Endothelial cell of umbilical vein (primary cell): ENCODE measurements at places on chromosomes 2 and 18. TPM values are rescaled to one million over a fixed set of nuclear protein-coding genes. Genes with fewer than 3 reads are reported as not detected.

Gene ALPG
- total RNA-seq: not detected in 2 replicates

Gene ADI1
- 42.6 and 49.7 TPM in 2 replicates for total RNA-seq

Gene SLC40A1
- total RNA-seq: 5.7 and 8.5 TPM in 2 replicates

Gene SPAG16
- 7.4 and 7.7 TPM in 2 replicates for total RNA-seq

Gene ACMSD
- total RNA-seq: not detected in 2 replicates

Gene SLC9A4
- total RNA-seq: 0.07 TPM in 1 of 2 replicates, not detected in the other

DNA sequence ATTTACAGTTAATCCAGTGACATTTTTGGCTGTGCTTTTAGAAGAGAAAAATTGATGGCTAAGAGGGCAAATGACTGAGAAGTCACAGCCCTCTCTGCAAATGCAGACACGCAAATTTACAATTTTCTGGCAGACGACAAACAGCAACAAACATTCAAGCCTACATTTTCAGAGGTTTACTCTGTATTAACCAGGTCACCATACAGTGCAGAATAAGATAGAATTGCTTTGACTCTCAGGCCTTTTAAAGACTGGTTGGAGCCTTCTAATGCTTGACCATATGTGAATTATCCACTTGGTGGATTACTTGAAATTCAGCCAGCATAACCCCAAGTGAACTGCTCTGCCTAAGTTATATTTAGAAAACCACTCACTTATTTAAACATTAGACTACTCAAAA lies 280.9 kb upstream of the STON1 start:
- no peaks in the 10 kb centered on the region for H3K27me3 ChIP-seq
- peak overlapping the region; percentile 87 for H3K27ac ChIP-seq
- H3K4me1 ChIP-seq: peaks cover 20% of the 10 kb centered on the region
- no peak for DNase-seq
- no peak overlapping the region for H3K4me3 ChIP-seq

GRCh38 chr2:169664978-169665930 lies 29.0 kb downstream of the CFAP210 start:
- peak; percentile 21 for DNase-seq
- H3K4me3 ChIP-seq: no peak overlapping the region
- no peak overlapping the region for H3K27ac ChIP-seq
- no peaks in the 10 kb centered on the region for H3K4me1 ChIP-seq
- H3K36me3 ChIP-seq: no peaks in the 10 kb centered on the region
- H3K27me3 ChIP-seq: peaks cover 8% of the 10 kb centered on the region

GRCh38 chr2:156333274-156333950 lies 891 bp upstream of the NR4A2 start:
- H3K4me1 ChIP-seq: peaks cover 14% of the 10 kb centered on the region
- DNase-seq: no peak
- peaks cover 3% of the 10 kb centered on the region for H3K27me3 ChIP-seq
- no peaks in the 10 kb centered on the region for H3K36me3 ChIP-seq
- H3K4me3 ChIP-seq: peak overlapping the region; percentile 72

DNA sequence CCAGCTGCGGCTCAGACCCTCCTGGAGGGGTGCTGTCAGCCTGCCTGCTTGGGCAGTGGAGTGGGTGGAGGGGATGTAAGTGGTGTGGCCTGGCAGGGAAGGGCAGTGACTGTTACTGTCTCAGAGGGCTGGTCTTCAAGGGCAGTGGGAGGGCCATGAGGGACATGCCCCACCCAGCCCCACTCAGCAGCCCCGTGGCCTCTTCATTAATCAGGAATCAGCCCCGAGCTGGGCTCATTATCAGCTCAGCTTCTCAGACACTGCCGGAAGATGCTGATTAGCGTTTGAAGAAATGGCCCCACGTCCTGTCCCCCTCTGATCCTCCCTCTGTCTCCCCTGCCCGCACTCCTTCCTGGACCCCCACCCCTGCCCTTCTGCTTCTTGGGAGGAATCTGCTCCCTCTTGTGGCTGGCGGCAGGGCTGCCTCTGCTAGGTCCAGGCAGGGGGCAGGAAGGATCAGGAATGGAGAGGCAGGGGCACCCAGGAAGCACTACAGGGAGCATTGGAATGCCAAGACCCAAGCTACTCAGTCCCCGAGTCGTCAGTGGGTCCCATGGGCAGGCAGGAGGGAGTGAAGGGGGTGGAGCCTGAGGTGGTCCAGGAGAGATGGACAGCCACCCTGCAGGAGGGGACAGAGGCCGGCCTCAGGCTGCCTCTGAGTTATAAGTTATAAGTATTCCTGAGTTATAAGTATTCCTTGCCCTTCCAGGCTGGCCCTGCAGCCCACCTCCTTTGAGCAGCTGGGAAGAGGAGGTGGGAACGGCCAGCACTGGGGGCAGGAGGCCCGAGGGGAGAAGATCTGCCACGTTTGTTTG lies 7.0 kb downstream of the ASIC4 start:
- DNase-seq: no peak
- no peaks in the 10 kb centered on the region for H3K36me3 ChIP-seq
- H3K4me1 ChIP-seq: no peaks in the 10 kb centered on the region
- peaks cover 66% of the 10 kb centered on the region for H3K27me3 ChIP-seq

DNA sequence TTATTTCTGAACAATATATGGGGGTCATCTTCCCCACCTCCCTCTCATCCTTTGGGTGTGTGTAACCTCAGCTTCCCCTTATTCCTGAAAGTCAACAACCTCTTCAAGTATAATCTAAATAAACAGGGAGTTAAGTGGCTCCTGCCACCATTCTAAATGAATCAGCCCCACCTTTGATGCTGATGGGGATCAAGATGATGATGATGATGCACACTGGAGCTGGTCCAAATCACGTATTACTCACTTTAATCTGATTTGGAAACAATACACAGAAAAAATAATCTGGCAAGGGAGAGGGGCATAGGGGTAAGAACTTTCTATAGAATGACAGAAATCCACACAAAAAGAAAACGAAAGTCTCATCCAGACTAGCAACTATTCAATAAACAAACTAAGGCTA lies 7.1 kb downstream of the ACVR1 start:
- DNase-seq: peak; percentile 45
- H3K27me3 ChIP-seq: no peaks in the 10 kb centered on the region
- peaks cover 25% of the 10 kb centered on the region for H3K4me1 ChIP-seq
- no peak overlapping the region for H3K4me3 ChIP-seq

GRCh38 chr2:45332094-45332493 lies 279.0 kb downstream of the SRBD1 start:
- H3K27me3 ChIP-seq: no peaks in the 10 kb centered on the region
- H3K27ac ChIP-seq: no peak overlapping the region
- peaks cover 10% of the 10 kb centered on the region for H3K4me1 ChIP-seq
- no peak overlapping the region for H3K4me3 ChIP-seq
- no peaks in the 10 kb centered on the region for H3K36me3 ChIP-seq
- DNase-seq: no peak

- peak; percentile 69 for DNase-seq
- H3K27ac ChIP-seq: no peak overlapping the region
- H3K27me3 ChIP-seq: no peaks in the 10 kb centered on the region
- H3K36me3 ChIP-seq: no peaks in the 10 kb centered on the region
Observed at GRCh38 chr2:26770986-26771586, 7.0 kb downstream of the SLC35F6 start.

- no peaks in the 10 kb centered on the region for H3K27me3 ChIP-seq
- no peaks in the 10 kb centered on the region for H3K4me1 ChIP-seq
- no peak overlapping the region for H3K27ac ChIP-seq
- no peak overlapping the region for H3K4me3 ChIP-seq
- no peak for DNase-seq
Observed at GRCh38 chr2:2933426-2933825, 444.2 kb downstream of the EIPR1 start.

DNA sequence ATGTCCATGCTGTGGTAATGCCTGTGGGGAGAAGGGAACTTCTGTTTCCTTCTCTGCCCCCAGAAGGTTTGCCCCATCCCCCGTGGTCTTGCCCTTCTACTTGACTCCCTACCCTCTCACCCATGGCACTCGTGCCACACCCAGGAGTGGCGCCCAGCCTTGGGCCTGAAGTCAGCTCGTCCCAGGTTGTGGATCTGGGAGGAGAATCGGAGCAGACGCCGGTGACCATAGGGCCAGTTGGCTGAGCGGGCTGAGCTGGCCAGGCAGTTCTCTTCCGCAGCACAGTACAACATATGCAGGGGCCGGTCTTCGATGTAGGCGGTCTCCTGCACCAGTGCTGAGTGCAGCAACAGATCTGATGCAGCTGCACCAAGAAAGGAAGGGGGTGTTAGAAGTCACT lies 4.7 kb downstream of the HTRA2 start:
- no peaks in the 10 kb centered on the region for H3K36me3 ChIP-seq
- peaks cover 11% of the 10 kb centered on the region for H3K27me3 ChIP-seq
- H3K4me3 ChIP-seq: no peak overlapping the region
- H3K27ac ChIP-seq: no peak overlapping the region
- no peak for DNase-seq
- peaks cover 10% of the 10 kb centered on the region for H3K4me1 ChIP-seq

- no peaks in the 10 kb centered on the region for H3K36me3 ChIP-seq
- H3K27ac ChIP-seq: no peak overlapping the region
- H3K27me3 ChIP-seq: no peaks in the 10 kb centered on the region
- peaks cover 16% of the 10 kb centered on the region for H3K4me1 ChIP-seq
- no peak overlapping the region for H3K4me3 ChIP-seq
- DNase-seq: peak; percentile 27
Observed at GRCh38 chr2:231640241-231640640, 47.6 kb downstream of the TEX44 start.

- no peak for DNase-seq
- H3K27ac ChIP-seq: no peak overlapping the region
- no peaks in the 10 kb centered on the region for H3K27me3 ChIP-seq
- no peaks in the 10 kb centered on the region for H3K36me3 ChIP-seq
Observed at GRCh38 chr2:165623783-165624469, 154.4 kb downstream of the CSRNP3 start.

- no peaks in the 10 kb centered on the region for H3K4me1 ChIP-seq
- H3K27me3 ChIP-seq: no peaks in the 10 kb centered on the region
- no peak for DNase-seq
Observed at GRCh38 chr18:65808759-65809158, 57.9 kb downstream of the CDH7 start.

DNA sequence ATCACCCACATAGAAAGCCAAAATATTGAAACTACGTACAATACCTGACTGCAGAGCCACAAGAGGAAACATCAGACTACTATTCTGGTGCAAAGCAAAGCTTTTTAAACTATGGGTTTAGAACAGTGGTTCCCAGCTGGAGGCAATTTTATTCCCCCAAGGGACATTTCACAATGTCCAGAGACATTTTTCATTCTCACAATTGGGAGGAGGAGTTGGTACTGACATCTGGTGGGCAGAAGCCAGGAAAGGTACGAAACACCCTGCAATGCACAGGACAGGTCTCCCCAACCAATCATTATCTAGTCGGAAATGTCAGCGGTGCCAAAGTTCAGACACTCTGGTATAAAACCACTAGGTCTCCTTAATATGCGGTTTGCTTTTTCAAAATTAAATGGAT lies 88.4 kb upstream of the ARL5A start:
- H3K27ac ChIP-seq: no peak overlapping the region
- H3K4me3 ChIP-seq: no peak overlapping the region

DNA sequence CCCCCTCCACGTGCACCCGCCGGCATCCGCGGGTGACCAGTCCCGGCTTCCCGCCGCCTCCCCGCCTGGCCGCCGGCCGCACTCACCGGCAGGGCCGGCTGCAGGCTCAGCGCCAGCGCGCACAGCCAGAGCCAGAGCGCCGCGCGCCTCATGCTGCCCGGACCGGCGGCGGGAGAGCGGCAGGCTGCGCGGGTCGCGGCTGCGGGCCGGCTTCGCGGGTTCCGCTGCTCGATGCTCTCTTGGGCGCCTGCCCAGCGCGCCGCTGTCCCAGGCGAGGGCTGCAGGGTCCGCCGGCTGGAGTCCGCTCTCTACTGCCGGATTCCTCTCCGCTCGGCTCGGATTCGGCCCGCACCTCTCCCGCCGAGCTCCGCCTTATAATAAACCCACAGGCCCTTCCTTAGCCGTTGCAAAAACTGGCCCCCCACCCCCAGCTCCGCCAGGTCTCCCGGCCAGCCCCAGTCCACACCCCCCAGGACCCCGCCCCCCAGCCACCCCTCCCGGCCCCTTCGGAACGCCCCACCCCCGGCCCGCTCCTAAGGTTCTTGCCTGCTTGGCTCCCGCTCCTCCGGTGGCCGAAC lies at the start of gene SDC1:
TSS of gene SDC1 (minus strand) at position 415 of the 578 bp plus-strand sequence. CDS start at position 152, 263 bp downstream.
- no peak within 1 kb of the TSS for H3K27ac ChIP-seq
- H3K27me3 ChIP-seq: peaks cover 15% of the 10 kb centered on the region
- peaks cover 6% of the 10 kb centered on the region for H3K4me1 ChIP-seq
- no peaks in the 10 kb centered on the region for H3K36me3 ChIP-seq
- DNase-seq: peak; percentile 47
- H3K4me3 ChIP-seq: peak within 1 kb of the TSS; percentile 45

DNA sequence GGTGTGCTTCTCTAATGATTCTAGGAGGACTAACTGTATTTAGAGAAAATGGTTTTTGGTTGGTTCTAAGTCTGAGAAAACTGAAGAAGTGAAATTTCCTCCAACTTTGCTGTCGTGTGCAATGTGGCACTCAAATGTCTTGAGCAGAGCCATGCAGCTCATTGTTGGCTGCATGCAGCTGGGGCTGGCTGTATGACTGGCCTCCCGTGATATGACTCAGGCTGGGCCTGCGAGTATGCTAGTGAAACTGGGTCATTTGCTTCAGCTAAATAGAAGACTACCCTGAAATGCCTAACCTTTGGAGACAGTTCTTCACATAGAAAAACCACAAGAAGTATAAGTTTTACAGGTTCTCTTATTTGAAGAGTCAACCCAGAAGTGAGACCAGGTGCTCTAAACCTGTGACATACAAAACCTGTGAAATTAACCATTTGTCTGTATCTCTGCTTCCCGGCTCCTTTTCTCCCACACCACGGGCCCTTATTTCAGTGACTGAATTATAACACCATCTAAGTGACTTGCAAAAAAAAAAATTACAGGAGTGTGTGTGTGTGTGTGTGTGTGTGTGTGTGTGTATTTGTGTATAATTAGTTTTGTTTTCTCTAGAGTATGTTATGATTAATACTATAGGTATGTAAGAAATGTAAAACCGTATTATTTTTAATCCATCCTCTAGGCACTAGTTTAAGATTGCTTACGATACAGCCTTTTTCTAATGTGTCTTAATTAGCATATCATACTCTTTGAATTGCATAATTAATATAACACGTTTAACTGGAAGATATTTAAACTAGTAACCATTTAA lies 15.9 kb downstream of the POLI start:
- H3K4me1 ChIP-seq: peaks cover 3% of the 10 kb centered on the region
- DNase-seq: peak; percentile 21

DNA sequence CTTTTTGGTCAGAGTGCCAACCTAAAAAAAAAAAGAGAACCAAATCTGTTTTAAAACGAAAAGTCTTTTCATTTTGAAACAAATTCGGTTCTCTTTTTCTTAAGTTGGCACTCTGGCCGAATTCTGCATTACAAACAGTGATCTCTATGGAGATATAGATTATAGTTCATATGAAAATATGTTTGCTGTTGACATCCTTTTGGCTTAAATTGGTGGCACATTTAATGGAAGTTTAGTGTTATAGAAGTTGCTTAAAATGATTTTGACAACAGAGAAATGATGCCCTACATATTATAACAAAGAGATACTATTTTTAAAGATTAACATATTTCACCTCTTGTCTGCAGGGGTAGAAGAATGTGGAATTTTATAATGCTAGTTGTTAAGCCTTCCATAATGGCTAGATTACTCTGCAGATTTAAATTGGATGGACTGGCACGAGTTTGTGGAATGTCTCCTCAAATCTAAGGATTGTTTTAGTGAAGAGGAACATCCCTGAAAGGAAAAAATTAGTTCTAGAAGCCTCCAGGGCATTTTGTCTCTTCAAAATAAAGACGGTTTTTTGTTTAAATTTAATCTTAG lies 222.9 kb upstream of the CDH2 start:
- H3K27ac ChIP-seq: no peak overlapping the region
- no peaks in the 10 kb centered on the region for H3K36me3 ChIP-seq
- H3K27me3 ChIP-seq: no peaks in the 10 kb centered on the region

GRCh38 chr2:107383691-107384090 lies 443.0 kb upstream of the RGPD4 start:
- no peaks in the 10 kb centered on the region for H3K4me1 ChIP-seq
- no peak overlapping the region for H3K4me3 ChIP-seq
- H3K27me3 ChIP-seq: no peaks in the 10 kb centered on the region
- no peak for DNase-seq
